ENCODE measurements at places on chromosomes 2 and 18.

DNA sequence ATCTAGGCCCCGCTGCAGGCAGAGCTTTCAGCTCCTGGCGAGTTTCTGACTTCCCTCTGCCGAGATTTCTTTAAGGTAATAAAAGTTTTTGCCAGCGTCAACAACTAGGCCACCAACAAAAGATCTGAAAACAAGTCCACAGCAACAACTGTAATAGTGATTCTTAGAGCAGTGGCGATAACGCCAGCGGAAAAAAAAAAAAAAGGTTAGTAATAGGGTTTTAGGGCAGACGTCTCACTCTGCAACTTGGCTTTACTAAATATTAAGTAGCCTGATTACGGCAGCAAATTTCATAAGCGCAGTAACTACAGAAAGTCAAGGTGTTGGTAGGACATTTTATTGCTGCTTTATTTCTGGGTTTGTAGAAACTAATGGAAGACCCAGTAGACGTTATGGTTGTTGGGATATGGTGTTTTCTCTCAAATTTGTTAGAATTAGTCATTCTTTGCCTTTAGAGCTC is 481 bp downstream of the SLC30A6 start:
- no peak for DNase-seq

GRCh38 chr18:60883587-60883986 is 449.6 kb upstream of the CDH20 start:
- DNase-seq: no peak

DNA sequence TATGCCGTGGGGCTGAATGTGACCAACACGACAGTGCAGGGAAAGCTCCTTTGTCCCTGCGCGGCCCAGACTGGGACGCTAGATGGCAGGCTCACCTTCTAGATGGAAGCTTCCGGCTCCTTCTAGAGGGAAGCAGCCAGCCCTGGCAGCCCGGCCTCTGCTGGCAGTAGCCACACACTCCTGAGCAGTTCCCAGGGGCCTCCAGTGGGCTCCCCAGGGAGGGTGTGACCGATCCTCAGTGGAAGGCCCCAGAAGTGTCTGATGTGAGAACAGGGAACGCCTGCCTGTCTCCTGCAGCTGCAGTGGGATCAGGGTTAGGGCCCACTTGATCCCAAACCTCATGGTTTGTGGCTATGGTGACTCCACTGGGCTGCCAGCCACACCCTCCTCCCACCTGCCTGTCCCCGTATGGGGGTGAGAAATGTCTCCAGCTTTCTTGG is 48.5 kb upstream of the LRPPRC start:
- DNase-seq: peak; percentile 73

- no peak for DNase-seq
Measured at GRCh38 chr18:6682437-6683111, 46.9 kb upstream of the ARHGAP28 start.

DNA sequence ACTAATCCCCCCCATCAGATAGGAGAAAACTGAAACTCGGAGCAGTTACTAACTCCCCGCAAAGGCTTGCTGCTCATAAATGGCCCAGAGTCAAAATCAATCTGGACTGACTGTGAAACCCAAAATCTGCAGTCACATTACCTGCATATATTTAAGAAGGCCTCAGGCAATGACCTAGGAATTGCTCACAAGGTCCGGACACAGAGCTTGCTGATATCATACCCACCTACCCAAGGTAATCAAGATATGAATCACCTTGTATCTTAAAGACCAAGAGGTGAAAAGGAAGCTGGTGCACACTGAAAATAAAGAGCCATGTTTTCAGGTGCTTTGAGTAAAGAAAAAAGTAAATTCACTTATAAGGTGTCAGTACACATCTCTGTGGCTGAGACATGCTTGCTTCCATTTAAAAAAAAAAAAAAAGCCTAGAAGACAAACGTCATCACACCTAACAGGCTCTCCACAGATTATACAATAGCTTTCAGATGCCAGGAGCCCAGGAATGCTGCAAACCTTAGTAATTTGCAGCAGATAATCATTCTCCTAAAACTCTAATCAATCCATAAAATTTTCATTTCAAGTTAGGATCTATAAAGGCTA is 195.4 kb downstream of the ZEB2 start:
- no peak for DNase-seq

- no peak for DNase-seq
Measured at GRCh38 chr2:220811115-220811514, 761.0 kb downstream of the EPHA4 start.

All from naive thymus-derived CD4-positive, alpha-beta T cell (primary cell).